ENCODE measurements at places on chromosomes 2 and 18.

DNA sequence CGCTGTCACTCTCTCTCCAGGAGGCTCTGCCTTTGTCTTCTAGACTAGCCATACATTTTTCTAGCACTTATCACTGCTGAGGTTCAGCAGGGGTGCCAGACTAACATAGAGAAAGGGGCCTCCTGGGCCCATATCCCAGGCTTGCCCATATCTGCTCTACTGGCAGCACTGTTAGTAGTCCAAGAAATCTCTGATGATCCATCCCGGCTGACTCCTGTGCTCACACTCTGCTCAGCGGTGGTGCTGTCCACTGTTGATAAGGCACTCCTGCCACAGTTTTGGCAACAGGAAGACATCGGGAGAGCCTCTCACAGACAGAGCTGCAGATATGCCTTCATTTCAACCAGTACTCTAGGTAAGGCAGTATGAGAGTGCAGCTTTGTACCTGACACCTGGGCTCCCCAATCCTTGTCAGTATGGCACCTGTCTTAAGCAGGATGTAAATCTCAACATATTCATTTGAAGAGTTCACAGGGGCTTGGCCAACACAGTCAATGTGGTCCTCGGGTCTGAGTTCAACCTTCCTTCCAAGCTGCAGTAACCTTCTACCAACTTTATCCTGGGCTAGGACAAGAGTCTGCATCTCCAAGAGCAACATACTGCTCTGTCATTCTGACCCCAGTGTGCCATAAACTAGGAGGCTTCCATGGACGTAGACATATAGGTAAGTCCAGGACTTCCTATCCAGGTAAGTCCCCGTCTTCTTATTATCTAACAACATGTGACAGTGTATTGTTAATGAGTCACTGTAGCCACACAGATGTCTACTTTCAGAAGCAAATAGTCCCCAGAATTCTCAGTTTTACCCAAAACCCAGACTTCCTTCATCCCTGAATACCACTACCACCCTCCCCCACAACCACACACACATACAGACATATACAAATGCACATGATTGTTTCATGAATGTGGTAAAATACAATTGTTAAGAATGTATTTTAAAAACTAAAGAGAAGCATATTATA, 16.2 kb downstream of the KLF7 start:
- no peak for DNase-seq

DNA sequence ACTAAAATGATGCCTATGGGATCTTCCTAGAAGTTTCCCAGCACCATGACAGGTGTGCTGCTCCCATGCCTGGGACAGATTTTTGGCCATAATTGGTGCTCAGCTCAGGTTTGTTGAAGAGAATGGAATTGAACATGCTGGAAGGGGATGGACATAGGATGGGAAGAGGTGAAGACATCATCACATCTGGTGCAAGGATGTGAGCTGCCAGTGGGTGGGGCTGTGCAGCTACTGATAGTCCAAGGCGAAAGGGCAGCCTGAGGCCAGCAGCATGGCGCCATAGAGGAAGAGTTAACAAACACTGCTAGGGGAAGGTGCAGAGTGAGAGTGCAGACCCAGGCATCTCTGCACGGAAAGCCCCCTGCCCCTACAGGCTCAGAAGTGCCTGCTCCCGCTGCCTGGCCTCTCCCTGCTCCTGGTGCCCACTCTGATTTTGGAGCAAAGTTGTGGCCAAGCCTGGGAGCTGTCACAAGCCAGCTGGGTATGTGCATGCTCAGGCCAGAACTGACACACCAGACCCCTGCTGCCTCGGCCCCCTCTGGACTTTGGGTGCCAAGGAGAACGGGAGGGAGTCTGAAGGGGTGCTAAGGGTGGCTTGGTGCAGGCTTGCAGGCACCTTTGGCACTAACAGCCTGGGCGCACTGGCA, 178.6 kb downstream of the ZBTB7C start:
- no peak for DNase-seq

DNA sequence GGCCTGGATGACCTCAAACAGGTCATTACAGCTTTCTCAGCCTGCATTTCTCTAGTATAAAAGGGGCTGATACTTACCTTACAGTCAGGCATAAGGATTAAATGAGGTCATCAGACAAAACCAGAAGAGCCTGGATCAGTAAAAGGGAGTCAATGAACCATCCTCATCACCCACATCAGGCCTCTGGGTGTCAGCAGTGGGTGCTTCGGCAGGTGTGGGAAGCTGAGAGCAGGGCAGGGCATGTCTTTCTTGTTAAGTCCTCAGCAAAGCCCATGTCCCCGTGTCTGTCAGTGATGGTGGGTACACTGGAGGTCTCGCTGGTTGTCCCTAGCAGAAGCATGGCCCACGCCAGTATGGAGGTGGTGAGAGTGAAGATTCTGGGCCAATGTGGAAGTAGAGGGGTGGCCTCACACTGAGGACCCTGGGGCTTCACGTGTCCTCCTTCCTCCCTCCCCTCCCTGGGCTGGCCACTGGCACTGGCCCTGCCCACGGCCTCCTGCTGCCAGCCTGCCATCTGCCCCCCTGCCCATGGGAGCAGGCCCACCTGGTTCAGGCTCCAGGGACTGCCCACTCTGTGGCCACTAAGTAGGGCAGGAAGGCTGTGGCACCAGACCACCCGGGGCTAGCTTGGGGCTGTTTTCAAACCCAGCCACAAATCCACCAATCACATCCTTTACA, 4.4 kb downstream of the ADRA2B start:
- no peak for DNase-seq

- DNase-seq = no peak
Observed at GRCh38 chr2:20868377-20868776, 45.5 kb upstream of the LDAH start.

DNA sequence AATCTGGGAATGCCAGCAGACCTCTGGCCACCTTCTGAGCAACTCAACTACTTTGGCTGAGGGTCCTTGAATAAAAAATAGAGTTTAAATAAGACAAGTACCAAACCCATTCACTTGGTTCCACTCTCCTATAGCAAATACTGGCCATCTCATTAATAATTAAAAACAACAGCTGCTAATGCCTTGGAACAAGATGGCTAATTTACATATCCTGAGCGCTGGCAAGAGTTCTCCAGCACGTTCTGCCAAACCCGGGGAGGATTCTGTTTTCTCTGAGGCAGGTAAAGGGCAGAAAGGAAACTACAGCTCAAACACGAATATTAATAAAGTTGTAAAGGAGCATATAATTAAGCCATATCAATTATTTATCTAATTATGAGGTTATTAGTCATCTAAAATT, 1123.7 kb downstream of the TDRD15 start:
- DNase-seq = no peak

DNA sequence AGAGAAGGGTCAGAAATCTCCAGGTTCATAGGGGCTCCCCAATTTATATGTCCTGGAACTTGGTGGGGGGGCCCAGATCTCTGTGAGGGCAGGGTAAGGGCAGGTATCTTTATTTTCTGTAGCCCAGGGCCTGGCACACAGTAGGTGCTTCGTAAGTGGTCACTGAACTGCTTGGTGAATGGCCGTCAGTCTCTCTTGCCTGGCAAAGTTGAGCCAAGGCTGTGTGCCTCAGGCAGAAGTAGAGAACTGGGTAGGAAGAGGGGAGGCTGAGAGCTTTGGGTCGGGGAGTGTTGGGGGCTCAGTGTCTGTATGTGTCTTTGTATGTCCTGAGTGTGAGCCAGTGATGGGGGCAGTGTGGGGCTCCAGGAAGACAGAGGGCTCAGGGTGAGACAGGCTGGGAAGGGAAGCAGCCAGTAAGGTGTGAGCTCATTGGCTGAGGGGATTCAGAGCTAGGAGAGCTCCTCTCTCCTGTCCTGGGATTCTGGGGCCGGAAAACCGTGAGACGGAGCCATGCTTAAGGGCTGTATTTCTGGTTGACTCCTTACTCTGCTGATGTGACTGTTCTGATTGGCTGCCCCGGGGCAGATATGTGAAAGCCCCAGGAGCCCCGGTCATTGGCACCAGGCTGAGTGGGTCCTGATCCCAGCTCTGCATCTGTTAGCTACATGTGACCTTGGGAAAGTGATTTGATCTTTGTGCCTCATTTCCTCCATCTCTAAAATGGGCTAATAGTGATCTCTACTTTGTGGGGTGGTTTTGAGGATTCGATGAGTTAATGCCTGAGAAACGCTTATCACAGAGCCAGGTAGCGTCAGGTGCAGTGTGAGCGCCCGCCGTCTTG, 30.3 kb downstream of the STEAP3 start:
- no peak for DNase-seq

- no peak for DNase-seq
Observed at GRCh38 chr2:100831831-100832230, 11.9 kb downstream of the NPAS2 start.

DNA sequence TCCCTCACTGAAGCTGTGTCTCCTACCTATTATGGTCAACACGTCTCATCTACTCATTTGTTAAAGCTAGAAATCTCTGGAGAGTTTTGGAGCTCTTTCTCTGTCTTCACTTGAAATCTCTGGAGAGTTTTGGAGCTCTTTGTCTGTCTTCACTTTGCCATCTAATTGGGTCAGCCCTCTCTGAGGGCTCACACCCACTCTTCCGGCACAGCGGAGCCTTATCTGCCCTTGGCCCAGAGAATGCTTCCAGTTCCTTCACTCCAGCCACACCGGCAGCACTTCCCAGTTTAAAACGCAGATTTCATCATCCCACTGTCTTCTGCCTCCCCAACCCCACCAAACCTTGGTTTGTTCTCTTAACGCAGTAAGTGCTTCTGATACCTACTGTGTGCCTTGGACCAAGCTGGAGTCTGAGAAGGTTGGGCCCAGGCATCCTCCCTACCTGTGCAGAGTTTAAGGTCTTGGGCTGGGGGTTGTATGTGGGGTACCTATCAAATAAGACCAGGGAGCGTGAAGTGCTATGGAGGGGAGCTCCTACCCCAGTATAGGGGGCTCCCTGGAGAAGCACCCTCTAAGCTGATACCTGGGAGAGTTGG, 5.0 kb downstream of the HPCAL1 start:
- DNase-seq = no peak

- DNase-seq = no peak
Observed at GRCh38 chr2:217048730-217049129, 188.9 kb upstream of the TNP1 start.

- no peak for DNase-seq
Observed at GRCh38 chr2:219525533-219526232, 11.4 kb downstream of the ASIC4 start.

GRCh38 chr2:15956751-15957736, 16.7 kb downstream of the MYCN start:
- no peak for DNase-seq

- no peak for DNase-seq
Observed at GRCh38 chr2:207601774-207602173, 23.4 kb downstream of the METTL21A start.

DNA sequence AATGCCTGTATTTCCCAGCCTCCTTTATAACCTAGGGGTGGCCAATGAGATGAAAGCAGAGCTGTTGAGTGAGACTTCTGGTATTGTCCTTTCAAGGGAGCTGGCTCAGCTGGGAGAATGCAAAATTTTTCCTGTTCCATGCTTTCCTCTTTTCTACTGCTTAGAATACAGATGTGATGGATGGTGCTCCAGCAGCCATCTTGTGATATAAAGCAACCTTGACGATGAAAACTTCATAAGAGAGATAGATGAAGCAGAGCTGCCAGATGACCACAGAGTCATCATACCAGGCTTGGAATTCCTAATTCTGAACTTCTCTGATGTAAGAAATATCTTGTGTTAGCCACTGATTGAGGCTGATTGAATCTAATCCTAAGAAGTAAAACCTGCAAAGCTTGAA, 11.9 kb upstream of the INHBB start:
- DNase-seq = no peak

- no peak for DNase-seq
Observed at GRCh38 chr2:130300258-130300969, 42.3 kb upstream of the IMP4 start.

DNA sequence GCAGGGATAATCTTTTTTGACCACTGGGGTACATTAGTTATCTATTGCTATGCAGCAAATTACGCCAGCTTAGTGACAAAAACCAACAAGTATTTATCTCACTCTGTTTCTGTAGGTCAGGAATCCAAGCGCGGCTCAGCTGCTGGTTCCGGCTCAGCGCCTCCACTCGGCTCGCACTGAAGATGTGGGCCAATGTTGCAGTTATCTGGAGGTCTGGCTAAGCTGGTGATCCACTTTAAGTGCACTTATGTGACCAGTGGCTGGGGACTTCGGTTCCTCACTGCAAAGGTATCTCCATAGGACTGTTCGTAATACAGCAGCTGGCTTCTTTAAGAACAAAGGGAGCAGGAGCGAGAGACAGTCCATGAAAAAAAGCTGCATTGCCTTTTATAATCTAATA, 591.9 kb downstream of the TMEM182 start:
- DNase-seq = no peak

DNA sequence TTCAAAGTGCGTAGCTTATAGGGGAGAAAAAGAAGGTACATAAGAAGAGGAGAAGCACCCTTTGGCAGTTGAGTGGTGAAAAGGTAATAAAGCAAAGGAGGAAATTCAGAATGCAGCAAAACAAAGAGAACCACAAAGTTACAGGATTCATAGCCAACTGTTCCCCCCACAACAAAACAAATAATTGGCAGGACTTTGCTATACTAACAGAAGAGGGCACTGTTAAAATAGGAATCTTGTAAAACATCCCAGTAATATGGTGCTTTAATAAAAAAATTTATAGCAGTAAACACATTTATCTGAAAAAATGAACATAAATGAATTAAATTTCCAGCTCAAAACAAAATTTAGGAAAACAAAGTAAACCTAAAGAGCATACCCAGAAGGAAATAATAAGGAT, 42.3 kb downstream of the R3HDM1 start:
- no peak for DNase-seq

DNA sequence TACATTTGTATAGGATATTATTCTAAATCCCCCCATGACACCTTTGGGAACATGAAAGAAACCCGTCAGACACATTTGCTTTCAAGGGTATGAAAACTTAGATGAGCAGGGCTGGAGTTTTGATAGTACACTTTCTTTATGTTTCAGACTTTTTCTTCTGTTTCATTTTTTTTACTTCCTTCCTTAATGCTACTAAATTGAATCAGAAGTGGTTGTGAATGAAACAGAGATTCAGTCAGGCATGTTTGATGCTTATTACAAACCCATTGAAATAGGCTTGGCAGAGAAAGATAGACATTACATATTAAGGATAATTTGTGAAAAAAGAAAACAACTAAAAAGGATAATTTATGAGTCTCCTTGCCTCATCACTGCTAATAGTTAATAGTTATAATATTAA, 26.8 kb downstream of the SLC30A6 start:
- DNase-seq = no peak

- DNase-seq = no peak
Observed at GRCh38 chr2:15812187-15812780, 128.1 kb upstream of the MYCN start.

DNA sequence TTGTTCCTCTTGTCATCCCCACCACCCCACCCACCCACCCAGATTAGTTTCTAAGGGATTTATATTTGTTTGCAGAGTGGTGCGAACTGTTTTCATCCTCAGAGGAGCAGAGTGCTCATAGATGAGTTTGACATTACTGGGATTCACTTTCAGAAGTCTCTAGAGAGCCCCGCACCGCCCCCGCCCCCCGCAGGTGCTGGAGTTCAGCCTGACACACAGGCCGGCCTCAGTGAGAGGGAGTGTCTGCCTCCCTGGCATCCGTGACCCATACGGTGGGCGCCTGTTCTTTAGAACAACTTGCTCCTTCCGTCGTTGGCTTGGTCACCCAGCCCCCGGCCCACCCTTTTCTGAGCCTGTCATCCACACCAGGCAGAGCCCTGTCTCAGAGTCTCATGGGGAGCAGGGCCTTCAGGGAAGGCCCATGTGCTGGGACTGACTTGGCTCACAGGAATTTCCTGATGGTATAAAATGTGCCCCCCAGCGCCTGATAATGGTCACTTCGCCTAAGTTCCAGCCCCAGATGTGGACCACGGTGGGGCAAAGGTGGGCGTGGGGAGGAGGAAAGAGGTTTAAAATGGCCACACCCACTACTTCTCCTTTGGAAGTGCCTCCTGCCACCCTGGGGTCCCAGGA, 44.3 kb downstream of the HPCAL1 start:
- no peak for DNase-seq

- no peak for DNase-seq
Observed at GRCh38 chr2:85668009-85668856, at the start of gene SFTPB. Gene SFTPB, minus strand, starts transcription at chr2:85668199. Its CDS starts 16 bp downstream, at chr2:85668183.
